ENCODE measurements at places on chromosomes 4 and X.

DNA sequence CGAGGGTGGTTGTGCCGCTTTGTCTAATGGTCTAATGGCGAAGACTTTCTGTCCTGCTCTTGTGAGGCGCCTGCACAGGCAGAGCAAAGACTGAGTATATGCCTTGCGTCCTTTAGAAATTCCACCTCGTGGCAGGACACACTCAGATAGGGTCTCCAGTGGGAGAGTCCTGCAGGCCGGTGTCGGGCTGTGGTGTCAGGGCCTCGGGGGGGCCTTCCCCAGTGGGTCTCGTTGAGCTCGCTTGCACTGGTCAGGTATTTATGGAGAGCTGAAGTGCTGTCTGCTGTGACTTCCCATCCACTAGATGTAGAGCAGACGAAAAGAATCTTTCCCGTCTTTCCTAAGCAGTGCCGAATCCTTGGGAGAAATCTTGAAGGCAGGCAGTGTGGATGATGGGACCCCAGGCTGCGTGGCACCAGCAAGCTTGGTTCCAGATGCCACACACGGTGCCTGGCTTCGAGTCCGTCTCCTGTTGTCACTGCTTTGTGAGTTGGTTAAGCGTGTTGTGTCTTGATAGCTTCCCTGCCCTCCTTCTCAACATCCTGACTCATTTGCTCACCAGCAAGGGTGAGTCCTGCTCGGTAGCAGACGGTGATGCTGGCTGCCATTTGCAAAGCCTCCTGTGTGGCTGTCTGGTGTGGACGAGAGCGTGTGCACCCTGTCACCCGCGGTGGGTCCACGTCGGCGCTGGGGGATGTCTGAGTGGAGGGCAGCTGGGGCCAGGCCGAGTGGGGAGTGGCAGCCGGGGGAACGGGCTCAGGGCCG, 20.5 kb downstream of the MAEA start:
- no peak for DNase-seq

- no peak for DNase-seq
These were observed 5.2 kb downstream of the SPIN2A start for GRCh38 chrX:57132046-57132445.

- no peak for DNase-seq
These were observed 25.6 kb upstream of the MSMO1 start for GRCh38 chr4:165301833-165302232.

GRCh38 chr4:95572304-95572991, 23.7 kb upstream of the UNC5C start:
- DNase-seq, result no peak

- no peak for DNase-seq
These were observed 51.7 kb upstream of the CHRNA9 start for GRCh38 chr4:40283413-40283812.

All from T-helper 1 cell (primary cell).